Osteoblast (primary cell): ENCODE measurements at places on chromosomes 12 and 14. TPM values are rescaled to one million over a fixed set of nuclear protein-coding genes. Genes with fewer than 3 reads are reported as not detected.

DNA sequence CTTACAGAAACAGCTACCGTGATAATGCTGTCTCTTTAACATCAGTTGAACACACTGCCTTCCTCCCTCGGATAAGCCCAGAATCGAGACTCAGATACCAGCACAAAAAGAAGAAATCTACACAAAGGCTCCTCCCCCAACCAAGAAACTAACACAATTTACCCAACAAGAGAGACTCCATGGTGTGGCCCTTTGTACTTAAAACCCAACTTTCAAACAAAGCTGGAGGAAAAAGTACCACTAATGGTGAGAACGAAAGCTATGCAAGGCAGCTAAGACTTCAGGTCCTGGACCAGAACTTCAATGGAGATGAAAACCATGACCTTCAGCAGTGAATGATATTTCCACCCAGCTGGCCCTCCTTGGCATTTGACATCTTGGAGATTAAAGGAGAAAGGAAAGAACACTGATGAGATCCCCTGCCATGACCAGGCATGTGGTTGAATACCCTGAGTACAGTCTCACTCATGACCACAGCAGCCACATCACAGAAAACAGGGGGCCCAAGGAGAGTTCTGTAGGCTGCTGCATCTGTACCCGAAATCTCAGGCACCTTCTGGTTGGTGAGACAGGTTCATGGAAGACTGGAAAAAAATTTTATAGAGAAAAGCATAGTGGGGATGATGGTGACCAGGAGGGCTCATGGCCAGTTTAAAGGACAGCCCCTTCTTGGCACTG is 36.7 kb downstream of the RBM19 start:
- no peak for DNase-seq

- DNase-seq: peak; percentile 5
These were observed 107.3 kb downstream of the CRADD start for GRCh38 chr12:93784339-93785086.

DNA sequence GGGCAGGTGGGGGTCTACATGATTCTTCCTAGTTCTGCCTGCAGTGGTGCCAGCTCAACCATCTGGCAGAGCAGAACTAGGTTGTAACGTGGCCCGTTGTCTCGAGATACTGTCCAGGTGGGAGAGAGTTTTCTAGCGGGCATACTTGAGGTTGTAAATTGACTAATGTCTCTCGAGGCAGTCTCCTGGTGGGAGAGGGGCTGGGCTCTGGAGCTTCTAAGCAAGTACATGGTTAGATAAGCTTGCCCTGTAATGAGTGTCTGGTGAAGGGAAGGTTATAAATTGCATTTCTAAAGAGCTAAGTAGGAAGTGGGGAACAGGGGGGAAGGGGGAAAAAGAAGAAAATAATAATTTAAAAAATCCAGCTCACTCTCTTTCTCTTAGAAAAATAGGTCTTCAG is 18.1 kb downstream of the BDKRB1 start:
- no peak for DNase-seq

GRCh38 chr14:49898485-49898884 is 5.6 kb downstream of the ARF6 start:
- DNase-seq: no peak

DNA sequence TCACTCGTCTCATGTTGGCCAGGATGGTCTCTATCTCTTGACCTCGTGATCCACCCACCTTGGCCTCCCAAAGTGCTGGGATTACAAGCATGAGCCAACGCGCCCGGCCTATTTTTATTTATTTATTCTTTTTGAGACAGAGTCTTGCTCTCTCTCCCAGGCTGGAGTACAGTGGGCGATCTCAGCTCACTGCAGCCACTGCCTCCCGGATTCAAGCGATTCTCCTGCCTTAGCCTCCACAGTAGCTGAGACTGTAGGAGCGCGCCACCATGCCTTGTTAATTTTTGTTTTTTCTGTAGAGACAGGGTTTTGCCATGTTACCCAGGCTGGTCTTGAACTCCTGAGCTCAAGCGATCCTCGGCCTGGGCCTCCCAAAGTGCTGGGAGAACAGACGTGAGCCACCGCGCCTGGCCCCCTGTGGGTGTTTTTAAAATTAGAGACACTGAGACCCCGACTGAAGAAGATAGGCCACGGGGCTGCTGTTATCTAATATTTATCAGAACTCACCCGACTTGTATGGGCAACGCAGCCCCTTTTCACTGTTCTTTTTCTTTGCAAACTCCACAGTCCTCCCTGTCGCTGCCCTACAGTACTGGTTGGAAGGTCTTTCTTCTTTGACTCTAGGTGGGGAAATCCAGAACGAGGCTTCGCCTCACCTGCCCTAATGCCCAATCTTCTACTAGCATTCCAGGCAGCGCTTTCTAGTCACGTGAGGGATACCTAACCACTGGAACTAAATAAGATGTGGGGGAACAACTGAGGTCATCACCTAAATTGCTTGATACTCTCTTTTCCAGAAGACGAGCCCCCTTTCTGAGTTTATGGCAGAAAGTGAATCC is 1.4 kb upstream of the GABARAPL1 start:
- no peak for DNase-seq

GRCh38 chr12:12626471-12626870 is 14.8 kb downstream of the CREBL2 start:
- no peak for DNase-seq

DNA sequence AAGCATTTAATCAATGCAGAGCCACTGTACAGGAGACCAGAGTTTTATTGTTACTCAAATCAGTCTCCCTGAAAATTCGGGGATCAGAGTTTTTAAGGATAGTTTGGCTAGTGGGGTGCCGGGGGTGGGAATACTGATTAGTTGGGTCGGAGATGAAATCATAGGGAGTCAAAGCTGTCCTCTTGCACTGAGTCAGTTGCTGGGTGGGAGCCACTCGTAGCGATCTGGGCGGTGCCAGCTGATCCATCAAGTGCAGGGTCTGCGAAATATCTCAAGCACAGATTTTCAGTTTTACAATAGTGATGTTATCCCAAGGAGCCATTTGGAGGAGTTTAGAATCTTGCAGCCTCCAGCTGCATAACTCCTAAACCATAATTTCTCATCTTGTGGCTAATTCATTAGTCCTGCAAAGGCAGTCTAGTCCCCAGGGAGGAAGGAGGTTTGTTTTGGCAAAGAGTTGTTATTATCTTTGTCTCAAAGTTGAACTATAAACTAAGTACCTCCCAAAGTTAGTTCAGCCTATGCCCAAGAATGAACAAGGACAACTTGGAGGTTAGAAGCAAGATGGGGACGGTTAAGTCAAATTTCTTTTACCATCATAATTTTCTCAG is 169.4 kb upstream of the PLEKHG7 start:
- DNase-seq: no peak

- no peak for DNase-seq
These were observed 44.2 kb upstream of the EMP1 start for GRCh38 chr12:13152281-13152680.

DNA sequence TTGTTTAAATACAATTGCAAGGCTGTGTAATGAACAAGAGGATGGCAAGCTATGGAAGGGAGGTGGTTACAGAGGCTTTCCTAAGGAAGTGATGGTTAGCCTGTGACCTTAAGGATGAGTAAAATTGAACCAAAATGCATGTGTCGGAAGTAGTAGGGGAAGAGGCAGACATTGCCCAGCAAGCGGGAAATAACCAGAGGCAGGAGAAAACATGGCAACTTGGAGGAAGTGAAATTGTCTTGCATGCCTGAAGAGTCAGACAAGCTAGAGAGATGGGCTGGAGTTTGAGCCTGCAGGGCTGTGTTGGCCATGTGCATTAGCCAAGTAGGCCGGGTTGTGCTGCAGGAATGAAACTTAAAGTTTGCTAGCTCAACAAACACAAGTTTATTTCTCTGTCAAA is 96.2 kb downstream of the BTG1 start:
- DNase-seq: no peak

- no peak for DNase-seq
These were observed 88.3 kb downstream of the IRF2BPL start for GRCh38 chr14:76940021-76940760.

- no peak for DNase-seq
These were observed 10.4 kb downstream of the ACACB start for GRCh38 chr12:109126784-109127183.

Gene FOXG1
- total RNA-seq: under 0.01 TPM in 1 of 2 replicates, not detected in the other

Gene PTCSC3
- total RNA-seq: not detected in 2 replicates

Gene TMEM52B
- total RNA-seq: not detected in 2 replicates

Gene MMP19
- 13.0 and 14.7 TPM in 2 replicates for total RNA-seq

Gene MOAP1
- 16.6 and 18.3 TPM in 2 replicates for total RNA-seq

Gene NEMP1
- 6.5 and 7.7 TPM in 2 replicates for total RNA-seq

Gene CLEC7A
- total RNA-seq: under 0.01 and 0.36 TPM in 2 replicates

Gene RTN1
- total RNA-seq: under 0.01 and 0.29 TPM in 2 replicates

Gene NEUROD4
- total RNA-seq: not detected in 2 replicates

Gene TCL1A
- total RNA-seq: not detected in 2 replicates
